ENCODE measurements at places on chromosomes 4 and X. TPM values are rescaled to one million over a fixed set of nuclear protein-coding genes. Genes with fewer than 3 reads are reported as not detected.

The PGRMC1 gene
- polyA plus RNA-seq, result 235 TPM

The RHOXF2B gene
- not detected for polyA plus RNA-seq

The CLDN22 gene
- polyA plus RNA-seq, result not detected

The FGFBP1 gene
- 0.15 TPM for polyA plus RNA-seq

The FMR1NB gene
- polyA plus RNA-seq, result not detected

The VAMP7 gene
- 14.0 TPM for polyA plus RNA-seq

The PAQR3 gene
- 16.9 TPM for polyA plus RNA-seq

The BRS3 gene
- polyA plus RNA-seq, result not detected

The ERVMER34-1 gene
- 14.5 TPM for polyA plus RNA-seq

The PDZD11 gene
- 67.6 TPM for polyA plus RNA-seq

The FATE1 gene
- polyA plus RNA-seq, result not detected

The RAB9A gene
- polyA plus RNA-seq, result 43.3 TPM

The EFNB1 gene
- 1.3 TPM for polyA plus RNA-seq

The CDX4 gene
- polyA plus RNA-seq, result 2.7 TPM

The IL1RAPL2 gene
- polyA plus RNA-seq, result 0.52 TPM

The NEUROG2 gene
- not detected for polyA plus RNA-seq

The CXCL8 gene
- polyA plus RNA-seq, result 0.11 TPM
